Nephron progenitor cell (in vitro differentiated cells): ENCODE measurements at places on chromosomes 6 and 20.

- no peak for DNase-seq
These were observed 68.7 kb upstream of the KCNG1 start for GRCh38 chr20:51091406-51092195.

DNA sequence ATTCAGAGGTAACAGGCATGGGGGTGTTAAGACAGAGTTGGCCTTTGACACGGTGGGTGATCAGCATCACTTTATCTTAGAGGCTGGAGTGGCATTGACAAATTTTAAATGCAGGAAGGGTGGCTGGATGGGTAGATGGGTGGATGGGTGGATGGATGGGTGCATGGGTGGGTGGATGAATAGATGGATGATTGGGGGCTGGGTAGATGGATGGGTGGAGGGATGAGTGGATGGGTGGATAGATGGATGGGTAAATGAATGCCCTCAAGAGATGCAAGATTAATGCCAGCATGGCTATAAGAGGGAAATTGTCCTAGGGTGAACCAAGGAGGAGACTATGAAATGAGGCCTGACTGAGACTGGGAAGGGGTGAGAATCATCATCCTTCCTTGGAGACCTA is 18.4 kb downstream of the ITPR3 start:
- DNase-seq: no peak

DNA sequence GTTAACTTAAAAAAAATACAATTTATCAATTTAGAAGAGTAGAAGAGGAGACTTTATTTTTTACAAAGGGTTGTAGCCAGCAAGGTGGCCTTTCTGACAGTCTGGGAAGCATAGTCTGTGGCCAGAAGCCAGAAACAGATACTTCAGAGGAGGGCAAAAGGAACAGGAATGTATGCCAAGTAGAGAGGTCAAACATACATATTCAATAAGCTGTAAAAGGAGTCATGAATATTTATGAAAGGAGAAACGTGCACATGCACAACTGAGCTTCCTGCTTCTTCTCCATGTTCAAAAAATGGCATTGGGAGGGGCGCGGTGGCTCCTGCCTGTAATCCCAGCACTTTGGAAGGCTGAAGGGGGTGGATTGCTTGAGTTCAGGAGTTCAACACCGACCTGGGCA is 43.9 kb upstream of the FAM184A start:
- DNase-seq: no peak

- DNase-seq: peak; percentile 59
These were observed 13.9 kb upstream of the ATG5 start for GRCh38 chr6:106339334-106340029.

- DNase-seq: no peak
These were observed 26.4 kb downstream of the FRK start for GRCh38 chr6:116034327-116034726.

DNA sequence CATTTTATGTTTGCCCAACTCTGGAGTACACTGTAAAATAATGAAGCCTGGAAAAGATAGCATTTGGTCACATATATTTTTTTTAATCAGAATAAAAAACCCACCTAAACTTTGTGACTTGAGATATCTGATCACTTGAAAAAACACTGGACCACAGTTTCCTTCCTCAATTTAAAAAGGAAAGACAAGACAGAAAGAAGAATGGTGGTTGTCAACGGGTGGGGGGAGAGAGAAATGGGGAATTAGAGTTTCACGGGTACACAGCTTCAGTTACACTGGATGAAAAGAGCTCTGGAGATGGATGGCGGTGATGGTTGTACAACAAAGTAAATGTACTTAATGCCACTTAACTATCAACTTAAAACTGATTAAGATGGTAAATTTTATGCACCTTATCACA is 14.7 kb upstream of the DST start:
- no peak for DNase-seq

DNA sequence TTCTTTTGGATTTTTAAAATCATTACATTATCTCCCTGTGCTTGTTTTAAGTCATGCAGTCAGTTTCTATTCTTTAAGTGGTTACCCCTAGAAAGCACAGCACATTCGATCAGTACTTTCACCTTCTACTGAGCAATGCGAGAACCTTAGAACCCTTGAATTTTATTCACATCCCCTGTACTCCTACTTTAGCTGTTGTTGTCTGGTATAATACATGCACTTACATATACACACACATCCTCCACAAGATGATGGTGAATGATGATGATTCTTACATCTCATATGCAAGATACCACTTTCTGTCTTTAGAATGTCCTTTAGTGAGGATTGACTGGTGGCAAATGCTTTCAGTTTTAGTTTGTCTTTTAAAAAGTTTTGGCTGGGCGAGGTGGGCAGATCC is 5.7 kb downstream of the CDC40 start:
- DNase-seq: no peak

DNA sequence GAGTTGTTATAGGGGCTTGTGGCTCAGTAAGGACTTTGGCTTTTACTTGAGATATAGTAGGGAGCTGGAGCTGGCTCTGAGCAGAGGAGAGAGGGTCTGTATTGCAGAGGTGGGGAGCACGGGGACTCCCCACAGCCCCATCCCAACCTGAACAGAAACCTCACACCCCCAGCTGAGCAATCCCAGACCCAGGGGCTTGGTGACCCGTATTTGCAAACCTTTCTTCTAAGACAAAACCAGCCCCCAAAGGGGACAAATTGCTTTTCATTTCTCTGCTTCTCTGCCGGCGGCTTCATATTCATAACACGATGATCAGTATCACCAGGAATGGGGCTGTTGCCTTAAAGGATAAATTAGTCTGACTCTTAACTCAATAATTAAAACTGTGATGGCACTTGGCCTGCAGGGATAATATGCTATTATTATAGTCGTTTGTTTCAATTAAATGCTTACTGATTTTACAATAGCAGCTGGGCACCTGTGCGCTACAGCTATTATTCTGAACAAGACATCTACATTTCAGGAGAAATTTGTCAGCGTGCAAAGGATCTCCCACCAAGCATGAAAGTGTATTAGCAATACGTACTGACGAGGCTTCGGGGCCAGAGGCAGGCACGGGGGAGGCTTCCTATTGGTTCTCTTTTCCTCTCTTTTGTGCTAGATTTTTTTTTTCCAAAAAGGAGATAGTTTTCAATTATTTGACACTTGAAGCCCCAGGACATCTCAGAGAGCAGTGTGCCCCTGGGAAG is 118.1 kb downstream of the TOX2 start:
- no peak for DNase-seq

DNA sequence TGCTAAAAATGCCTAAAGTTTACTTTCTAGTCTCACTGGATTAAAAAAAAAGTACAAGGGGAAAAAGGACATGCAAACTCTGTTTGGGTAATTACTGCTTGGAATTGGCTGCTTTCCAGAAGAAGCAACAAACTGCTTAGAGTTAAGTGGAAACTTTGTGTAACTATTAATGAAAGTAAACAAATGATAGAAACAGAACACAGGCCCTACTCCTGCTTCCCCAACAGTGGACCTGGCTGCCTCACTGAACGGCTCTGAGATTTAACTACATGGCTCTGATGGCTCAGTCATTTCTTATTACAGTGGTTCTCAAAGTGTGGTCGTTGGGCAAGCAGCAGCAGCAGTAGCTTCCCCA is 108.5 kb downstream of the MAN1A1 start:
- no peak for DNase-seq

DNA sequence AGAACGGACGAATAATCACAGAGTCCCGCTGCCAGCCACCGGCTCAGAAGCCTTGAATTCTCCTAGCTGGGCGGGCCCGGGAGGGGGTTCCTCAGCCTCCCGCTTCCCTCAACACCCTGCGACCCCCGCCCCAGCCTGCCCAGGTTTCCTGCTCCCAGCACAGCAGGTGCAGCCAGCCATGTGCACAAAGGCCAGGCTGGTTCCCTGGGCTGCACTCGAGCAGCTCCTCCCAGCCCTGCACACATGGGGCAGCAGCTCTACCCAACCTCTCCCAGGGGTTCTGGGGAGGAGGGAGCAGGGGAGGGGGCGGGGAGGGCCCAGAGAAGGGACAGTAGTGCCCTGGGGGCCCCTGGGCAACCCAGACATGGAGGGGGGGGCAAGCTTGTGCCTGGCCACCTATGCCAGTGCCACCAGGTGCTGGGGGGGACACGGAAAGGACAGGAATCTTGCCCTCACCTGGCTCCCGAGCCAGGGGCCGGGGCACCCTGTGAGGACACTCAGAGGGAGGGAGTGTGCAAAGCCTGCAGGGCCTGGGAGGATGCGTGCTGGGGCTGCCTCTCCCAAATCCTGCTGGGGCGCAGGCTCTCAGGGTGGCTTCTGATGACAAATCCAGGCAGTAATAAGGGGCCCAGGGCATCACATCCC is 1.2 kb upstream of the NTSR1 start:
- DNase-seq: no peak

GRCh38 chr20:5448449-5449118 is 131.8 kb upstream of the PROKR2 start:
- DNase-seq: peak; percentile 75
